ENCODE measurements at places on chromosomes 16 and 17. TPM values are rescaled to one million over a fixed set of nuclear protein-coding genes. Genes with fewer than 3 reads are reported as not detected.
A peak's percentile ranks its signal among the peaks of the same experiment; 100 is the strongest.

DNA sequence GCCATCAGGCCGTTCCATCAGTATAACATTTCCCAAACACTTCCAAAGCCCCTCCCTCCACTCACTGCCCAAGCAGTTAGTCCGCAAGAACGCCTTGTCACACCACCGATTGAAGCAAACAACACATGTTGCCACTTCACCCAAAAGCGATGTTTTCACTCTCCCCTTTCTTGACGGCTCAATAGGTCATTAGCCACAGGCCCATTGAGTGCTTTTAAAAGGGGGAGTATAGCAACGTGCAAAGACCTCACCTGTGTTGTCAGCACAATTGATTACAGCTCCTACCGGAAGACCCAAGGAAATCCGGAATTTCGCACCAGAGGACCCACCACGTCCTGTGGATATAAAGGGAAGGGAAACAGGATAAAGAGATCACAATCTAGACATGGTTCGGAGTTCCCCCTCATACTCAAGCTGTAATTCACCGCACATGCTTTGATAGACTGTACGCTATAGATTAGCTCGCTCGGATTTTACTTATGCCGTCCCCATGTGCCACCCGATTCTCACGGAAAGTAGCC lies 690 bp downstream of the RPL23 start:
- no peak for DNase-seq

DNA sequence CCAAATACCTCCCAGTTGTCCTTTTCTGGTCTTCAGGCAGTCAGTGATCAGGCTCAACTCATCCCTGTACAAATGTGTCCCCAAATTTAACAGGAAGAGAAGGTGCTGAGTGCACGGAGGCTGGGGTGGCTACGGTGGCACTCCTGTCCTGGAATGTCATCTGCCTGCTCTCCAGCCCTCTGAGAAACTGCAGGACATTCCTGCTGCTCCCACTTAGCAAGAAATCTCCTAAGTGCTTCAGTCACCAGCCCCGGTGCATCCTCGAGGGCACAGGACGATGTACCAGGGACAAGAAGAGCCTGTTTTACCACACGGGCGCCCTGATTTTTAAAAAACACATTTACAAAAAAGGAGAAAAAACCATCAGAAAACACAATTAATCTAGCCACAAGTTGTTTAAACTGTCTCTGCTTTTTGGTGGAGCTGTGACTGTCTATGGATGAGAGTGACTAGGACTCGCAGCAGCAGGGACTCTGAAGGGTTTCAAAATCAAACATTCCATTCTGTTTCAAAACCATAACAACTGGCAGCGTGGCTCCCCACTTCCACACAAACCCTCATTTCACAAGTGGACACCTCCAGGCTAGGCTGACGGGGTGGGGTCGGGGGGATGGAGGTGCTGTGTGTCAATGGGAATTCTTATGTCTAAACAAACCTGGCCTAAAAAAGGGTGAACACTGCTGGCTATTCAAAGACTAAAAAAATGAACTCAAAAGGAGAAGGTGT lies 65.3 kb upstream of the CNEP1R1 start:
- DNase-seq, result no peak

DNA sequence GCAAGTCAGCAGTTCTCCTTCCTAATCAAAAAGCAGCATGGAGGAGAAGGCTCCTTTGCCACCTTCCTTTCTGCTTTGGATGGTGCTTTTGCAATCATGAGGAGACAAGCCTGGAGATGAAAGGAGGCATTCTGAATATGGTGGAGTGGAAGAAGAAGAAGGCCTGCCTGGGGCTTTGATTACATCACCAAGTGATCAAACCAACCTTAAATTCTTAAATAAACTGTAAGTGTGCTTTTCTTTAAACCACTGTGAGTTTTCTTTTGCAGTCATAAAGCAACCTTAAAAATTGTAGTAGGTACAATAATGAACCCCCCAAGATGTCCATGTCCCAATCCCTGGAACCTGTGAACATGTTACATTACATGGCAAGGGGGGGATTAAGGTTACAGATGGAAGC lies 31.7 kb upstream of the IL21R start:
- no peak for DNase-seq

DNA sequence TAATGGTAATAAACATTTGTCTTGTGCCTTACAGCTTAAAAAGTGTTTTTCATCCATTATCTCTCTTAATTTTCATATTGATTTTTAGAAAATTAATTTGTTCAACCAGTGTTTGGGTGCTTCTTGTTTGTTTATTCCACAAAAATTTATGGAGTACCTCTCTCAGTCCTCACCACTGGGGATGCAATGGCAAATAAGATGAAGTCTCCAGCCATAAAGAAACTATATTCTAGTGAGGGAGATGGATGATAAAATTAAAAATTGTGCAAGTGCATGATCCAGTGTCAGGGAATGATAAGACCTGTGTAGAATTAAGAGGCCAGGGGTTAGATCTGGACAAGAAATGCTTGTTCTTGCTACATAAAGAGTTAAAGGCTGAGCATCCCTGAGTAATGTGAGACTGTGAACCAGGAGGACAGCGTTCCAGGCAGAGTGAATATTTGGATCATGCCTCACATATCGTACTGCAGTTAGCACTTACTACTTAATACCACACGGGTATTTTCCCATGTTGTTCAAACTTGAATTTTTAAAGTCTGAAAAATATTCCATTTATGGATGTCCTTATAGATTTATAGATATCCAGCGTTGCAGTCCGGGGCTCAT lies 535.7 kb upstream of the HSBP1 start:
- DNase-seq, result no peak

DNA sequence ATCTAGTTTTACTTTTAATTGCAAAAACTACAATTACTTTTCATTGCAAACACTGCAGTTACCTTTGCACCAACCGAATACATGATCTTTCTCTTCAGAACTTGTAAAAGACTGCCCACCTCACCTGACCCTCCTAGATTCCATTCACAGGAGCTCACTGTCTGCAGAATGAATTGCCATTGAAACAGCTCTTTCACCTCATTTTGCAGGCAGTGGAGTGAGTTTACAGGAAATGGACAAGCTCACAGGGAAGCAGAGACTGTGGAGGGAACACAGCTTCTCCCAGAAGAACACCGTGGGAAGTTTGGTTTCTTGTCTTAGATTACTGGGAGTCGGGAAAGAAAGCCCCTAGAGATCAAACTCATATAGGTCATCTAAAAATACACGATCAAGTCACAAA lies 439.7 kb upstream of the RBFOX1 start:
- no peak for DNase-seq

- no peak for DNase-seq
Measured at GRCh38 chr17:2445638-2446037, 44.8 kb upstream of the MNT start.

DNA sequence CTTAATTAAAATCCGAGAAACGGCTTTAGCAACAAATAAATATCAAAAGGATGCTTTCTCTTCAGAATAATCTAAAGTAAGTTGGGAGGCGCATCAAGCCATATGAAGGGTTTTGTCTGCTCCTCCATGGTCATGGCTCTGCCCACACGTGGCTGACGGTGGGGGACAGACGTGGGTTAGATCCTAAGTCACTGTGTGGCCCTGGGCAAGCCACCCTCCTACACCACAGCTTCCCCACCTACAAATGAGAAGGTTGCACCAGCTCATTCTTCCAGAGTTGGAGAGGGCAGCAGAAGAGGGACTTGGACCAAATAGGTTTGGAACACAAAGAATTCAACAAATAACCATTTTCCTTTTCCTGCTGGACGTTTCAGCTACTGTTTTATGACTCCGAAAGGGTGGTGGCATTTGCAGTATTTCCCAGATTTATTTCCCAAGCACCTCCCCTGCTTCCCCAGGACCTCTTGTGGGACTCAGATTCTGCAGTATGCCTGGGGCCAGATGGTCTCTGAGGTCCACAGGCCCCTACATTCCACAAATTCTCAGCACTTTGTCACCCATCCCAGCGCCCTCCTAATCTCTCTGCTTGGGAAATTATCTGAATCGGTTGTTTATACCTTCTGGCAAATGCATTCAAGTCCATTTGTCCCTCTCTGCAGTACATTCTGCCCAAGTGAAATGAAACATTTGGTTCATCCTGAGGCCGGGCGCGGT lies 17.8 kb downstream of the LRRC75A start:
- no peak for DNase-seq

GRCh38 chr17:57395721-57396321 lies 139.5 kb downstream of the MSI2 start:
- no peak for DNase-seq

GRCh38 chr16:88491560-88492310 lies 38.7 kb downstream of the ZFPM1 start:
- no peak for DNase-seq

DNA sequence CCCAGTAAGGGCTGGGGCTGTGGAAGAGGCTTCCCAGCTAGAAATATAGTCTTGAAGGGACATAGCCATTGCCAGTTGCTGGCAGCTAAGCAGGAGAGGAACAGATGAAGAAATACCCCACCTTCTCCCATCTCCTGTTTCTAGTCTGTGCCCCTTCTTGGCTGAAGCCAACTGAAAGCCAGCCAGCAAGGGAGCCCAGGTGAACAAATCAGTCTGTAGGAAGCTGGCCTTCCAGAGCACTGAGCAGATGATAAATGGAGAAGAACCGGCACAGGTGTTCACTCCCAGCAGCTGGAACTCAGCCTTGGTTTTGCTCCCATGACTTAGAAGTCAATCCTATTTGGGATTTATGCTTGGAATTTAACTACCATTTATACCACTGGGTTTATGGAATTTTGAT lies 69.2 kb upstream of the DHX40 start:
- DNase-seq, result no peak

DNA sequence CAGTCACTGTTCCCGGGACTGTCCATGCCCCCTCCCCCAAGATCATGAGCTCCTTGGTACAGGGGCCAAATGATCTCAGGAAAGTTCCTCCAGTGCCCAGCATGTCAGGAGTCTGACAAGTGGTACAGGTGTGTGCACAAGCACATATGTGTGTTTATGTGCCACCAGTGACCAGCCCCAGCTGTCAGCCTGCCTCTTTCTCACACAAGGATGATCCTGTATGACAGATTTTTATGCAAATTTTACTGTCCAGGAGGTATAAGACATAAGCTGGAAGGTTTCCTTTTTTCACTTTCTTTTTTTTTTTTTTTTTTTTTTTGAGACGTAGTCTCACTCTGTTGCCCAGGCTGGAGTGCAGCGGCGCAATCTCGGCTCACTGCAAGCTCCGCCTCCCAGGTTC lies 31.4 kb upstream of the GFOD2 start:
- no peak for DNase-seq

GRCh38 chr16:50114357-50115129 lies 38.6 kb upstream of the TENT4B start:
- no peak for DNase-seq

- DNase-seq, result no peak
Measured at GRCh38 chr17:61005358-61005757, 327.7 kb downstream of the BCAS3 start.

DNA sequence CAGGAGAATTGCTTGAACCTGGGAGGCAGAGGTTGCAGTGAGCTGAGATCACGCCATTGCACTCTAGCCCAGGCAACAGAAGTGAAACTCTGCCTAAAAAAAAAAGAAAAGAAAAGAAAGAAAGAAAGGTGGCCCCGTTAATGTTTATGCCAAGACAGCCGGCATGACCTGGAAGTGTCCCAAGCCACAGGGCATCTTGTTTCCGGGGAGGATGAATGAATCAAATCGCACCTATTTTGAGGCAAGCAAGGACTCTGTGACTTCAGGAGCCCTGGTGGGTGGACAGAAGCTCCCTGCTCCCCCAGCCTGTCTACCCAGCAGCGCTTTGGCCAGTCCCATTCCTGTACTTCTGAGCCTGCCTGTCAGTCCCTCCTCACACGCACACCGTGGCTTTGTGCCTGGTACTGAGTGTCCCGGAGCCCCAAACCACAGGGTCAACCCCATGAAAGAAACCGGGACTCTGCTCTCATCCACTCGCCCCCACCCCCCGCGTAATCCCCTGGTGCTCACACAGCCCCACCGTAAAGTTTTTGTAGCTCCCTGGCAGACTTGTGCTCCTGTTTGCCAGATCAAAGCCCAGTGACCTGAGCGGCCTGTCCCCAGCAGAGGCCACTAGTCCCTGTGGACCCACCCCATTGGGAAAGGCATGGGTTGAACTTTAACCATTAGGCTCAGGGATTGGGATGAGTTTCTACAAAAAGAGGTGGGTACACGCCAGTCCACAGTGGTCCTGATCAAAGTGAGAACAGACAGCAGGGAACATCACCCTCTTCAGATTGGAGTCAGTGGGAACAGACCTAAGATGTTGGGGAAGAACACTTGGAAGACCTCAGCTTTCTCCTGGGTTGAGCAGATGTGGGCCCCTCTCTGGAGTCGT lies 19.3 kb downstream of the CD2BP2 start:
- peak; percentile 70 for DNase-seq

DNA sequence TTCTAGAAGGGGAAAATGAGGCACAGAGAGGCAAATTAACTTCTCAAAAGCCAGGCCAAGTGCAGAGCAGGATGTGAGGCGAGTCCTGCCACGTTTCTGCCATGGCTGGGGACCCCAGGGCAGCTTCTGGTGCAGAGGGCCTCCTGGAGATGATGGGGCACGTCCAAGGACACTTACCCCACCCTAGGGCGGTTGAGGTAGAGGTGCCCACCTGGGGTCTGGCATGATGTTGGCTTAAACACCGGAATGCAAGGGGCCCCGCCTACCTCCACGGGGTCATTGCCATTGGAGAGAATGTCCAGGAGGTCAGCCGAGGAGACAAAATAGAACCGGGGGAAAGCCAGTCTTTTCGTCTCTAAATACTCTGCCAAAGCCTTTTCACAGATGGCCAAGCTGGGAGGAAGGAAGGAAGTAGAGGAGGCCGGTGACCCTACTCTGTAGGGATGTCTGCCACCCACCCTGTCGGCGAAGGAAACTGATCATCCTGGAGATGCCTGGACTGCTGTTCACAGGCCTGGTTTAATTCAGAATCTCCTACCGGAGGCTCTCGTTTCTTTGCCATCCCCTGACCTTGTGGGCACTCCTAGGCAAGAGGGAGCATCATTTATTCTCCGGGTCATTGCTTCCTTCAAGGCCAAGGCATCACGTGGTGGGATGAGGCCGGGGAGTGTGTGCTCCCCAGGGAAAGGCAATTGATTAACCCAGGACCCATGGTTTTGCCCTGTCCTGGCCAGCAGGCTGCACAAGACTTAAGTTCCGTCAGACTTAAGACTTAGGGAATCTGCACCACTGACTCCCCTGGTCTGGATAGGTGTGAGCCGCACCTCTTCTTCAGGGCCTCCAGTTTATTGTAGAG lies 70.5 kb downstream of the DNAH17 start:
- no peak for DNase-seq

GRCh38 chr16:19875900-19876299 lies 8.7 kb downstream of the GPRC5B start:
- DNase-seq, result no peak

DUSP14 gene
- 25.2 TPM for total RNA-seq

CNGB1 gene
- total RNA-seq, result 0.71 TPM

PRAC1 gene
- not detected for total RNA-seq

C1QTNF1 gene
- total RNA-seq, result 31.4 TPM

C1QL1 gene
- total RNA-seq, result 4.3 TPM

HOXB6 gene
- 10.5 TPM for total RNA-seq

Data from sigmoid colon (tissue), 7 donors.